ENCODE measurements at places on chromosomes 3 and 15.

- peak; percentile 43 for DNase-seq
These were observed 24.5 kb downstream of the CHDH start for GRCh38 chr3:53821631-53822121.

GRCh38 chr3:63912768-63913588 is 795 bp upstream of the SCAANT1 start:
- DNase-seq = peak; percentile 25

GRCh38 chr3:110894574-110894973 is 177.0 kb upstream of the NECTIN3 start:
- DNase-seq = no peak

GRCh38 chr3:171883893-171884279 is 40.7 kb downstream of the TMEM212 start:
- DNase-seq = no peak

- DNase-seq = no peak
These were observed 15.5 kb downstream of the LRRC3B start for GRCh38 chr3:26638113-26638512.

DNA sequence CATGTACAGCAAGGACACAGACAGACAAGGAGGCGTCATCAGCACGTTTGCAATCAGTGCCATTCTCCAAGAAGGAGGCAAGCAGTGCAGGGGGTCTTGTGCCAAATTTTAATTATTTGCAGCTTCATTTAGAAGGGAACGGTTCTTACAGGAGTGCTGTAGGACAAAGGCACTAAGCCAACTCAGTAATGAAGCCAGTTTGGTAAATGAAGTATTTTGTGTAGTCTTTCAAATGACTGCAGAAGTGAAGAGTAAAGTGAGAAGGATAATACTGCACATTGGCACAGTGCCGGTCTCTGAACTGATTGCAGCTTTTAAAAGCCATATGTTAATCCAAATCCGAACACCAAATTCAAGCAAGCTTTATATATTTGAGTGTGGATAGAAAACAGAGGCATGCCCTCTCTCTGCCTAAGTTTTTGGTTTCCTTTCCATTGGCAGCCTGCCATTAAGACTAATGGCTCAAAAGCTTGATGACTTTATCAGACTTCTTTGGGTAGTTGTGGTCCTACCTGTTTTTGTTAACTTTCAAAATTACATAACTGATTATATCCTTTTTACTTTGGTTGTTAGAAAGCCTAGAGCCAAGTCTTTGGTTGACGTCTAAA is 101.3 kb downstream of the SENP2 start:
- DNase-seq = no peak

DNA sequence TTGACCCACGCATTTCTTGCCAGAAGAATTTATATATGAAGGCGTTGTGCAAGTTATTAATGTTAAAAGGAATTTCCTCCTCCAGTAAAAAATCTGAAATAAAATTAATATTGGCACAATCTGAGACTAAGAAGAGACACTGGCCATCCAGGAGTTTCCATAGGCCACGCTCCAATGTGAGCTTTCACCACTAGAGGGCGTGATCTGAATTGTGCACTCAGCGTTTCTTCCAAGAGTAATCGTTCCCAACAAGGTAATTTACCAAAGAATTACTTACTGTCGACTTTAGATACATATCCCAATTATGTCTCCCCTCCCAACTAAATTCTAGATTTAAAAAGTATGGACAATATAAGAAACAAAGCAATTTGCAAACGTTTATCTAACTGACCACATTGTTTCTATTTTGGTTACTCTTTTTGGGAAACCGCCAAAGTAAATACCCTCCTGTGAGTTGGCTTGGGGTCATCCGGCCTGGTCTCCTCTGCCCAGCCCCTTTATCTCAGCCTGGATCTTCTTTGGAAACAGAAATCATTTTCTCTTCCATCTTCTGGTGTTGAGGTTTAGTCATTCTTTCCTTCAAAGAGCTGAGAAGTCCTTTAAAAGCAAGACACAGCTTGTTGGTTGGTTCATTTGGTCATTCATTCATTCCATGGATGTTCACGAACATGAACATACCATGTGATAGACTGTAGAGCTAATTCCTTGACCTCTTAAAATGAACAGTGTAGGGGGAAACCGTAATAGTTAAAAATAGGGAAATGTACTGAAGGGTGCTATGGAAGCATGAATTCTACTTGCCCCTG is 26.2 kb downstream of the POLR2M start:
- DNase-seq = no peak

DNA sequence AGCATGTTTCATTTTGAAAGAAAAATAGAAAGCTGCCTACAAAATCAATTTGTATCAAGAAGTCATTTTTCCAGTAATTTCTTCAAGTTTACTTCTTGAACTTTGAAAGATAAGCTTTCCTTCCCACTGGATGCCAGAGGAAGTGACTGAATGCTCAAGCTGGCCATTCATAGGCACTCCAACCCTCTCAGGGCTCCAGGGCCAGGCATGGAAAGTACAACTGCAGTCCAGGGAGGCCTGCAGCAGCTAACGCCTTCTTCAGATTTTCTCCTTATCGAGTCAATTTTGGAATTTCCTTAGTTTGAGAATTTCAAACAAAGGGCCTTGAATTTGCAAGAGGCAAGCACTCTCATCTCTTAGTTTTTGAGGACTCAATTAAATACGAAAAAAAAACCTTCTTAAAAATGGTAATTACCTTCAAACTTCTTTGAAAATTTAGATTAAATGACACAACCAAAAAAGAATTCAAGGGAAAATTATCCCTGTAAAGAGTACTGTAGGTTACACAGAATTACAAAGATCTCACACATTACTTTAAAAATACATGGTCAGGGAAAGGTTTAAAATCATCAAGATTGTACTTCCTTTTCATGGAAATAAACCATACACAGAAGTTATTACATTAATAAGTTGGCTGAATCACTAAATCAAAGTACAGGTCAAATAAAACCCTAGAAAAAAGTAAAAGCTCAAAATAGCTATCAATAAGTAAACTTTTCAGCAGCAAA is 2.5 kb downstream of the UBP1 start:
- DNase-seq = no peak
